Large intestine (tissue), 12 donors: ENCODE measurements at places on chromosomes 3 and 15. TPM values are rescaled to one million over a fixed set of nuclear protein-coding genes. Genes with fewer than 3 reads are reported as not detected.
A peak's percentile ranks its signal among the peaks of the same experiment; 100 is the strongest.

GRCh38 chr3:197226179-197226578 is 72.2 kb downstream of the DLG1 start:
- no peaks in the 10 kb centered on the region for H3K27me3 ChIP-seq
- no peak for DNase-seq
- H3K4me1 ChIP-seq = no peaks in the 10 kb centered on the region
- H3K36me3 ChIP-seq = no peaks in the 10 kb centered on the region
- no peak overlapping the region for H3K4me3 ChIP-seq

Gene GPR27
- 2.6 TPM for polyA plus RNA-seq

DNA sequence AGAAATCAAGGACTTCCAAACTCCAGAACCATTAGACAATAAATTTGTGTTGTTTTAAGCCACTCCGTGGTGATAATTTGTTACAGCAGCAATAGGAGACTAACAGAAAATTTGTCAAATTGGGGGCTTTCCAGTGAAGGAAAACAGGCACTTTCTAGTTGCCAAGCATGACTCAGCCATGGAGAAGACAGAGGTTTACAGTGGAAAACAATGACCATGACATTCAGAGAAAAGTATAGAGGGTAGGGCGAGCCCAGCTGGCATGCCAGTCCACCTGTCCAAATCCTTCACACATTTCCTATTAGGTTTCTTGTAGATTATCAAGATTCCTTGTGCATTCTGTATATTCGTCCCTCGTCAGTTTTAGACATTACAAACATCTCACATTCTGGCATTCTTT is 24.9 kb downstream of the SLCO2A1 start:
- no peaks in the 10 kb centered on the region for H3K36me3 ChIP-seq
- no peak overlapping the region for H3K4me3 ChIP-seq
- DNase-seq = no peak

GRCh38 chr15:67870868-67871408 is 31.1 kb upstream of the RNU6-1 start:
- no peak overlapping the region for H3K4me3 ChIP-seq
- H3K36me3 ChIP-seq = no peaks in the 10 kb centered on the region
- no peaks in the 10 kb centered on the region for H3K4me1 ChIP-seq
- DNase-seq = no peak

GRCh38 chr3:187896646-187897045 is 151.4 kb upstream of the BCL6 start:
- no peak overlapping the region for H3K4me3 ChIP-seq
- H3K27me3 ChIP-seq = no peaks in the 10 kb centered on the region
- no peaks in the 10 kb centered on the region for H3K4me1 ChIP-seq
- H3K27ac ChIP-seq = no peak overlapping the region
- no peak for DNase-seq

Gene LRRC31
- polyA plus RNA-seq = 11.4 TPM

DNA sequence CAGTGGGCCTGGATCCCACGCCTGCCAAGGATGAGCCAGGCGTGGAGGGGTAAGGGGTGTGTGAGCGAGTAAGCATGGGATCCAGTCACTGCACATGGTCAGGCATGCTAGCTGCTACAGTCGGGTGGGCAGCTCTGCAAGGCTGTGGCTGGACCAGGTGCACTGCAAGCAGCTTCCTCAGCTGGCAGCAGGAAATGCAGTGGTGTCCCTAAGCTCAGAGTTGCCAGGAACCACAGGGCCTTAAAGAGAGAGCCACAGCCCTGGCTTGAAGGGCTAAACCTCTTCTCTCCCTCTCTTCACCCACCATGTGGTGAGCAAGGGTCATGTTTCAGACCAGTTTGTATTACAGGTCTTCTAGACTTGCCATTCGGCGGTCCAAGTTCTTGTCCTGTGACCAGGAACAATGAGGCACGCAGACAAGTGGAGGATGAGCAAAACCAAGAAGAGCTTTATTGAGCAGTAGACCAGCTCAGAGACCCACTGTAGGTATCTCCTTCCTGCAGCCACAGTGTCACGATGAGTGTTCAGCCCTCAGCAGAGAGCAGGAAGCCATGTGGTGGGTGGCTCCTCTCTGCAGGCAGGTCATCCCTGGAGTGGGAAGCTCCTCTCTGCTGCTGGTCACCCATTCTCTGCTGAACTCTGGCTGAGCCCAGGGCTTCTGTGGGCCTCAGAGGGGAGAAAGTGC is 511.9 kb downstream of the PYDC2 start:
- H3K4me1 ChIP-seq = no peaks in the 10 kb centered on the region
- H3K27ac ChIP-seq = no peak overlapping the region
- H3K36me3 ChIP-seq = no peaks in the 10 kb centered on the region
- no peaks in the 10 kb centered on the region for H3K27me3 ChIP-seq
- no peak overlapping the region for H3K4me3 ChIP-seq

DNA sequence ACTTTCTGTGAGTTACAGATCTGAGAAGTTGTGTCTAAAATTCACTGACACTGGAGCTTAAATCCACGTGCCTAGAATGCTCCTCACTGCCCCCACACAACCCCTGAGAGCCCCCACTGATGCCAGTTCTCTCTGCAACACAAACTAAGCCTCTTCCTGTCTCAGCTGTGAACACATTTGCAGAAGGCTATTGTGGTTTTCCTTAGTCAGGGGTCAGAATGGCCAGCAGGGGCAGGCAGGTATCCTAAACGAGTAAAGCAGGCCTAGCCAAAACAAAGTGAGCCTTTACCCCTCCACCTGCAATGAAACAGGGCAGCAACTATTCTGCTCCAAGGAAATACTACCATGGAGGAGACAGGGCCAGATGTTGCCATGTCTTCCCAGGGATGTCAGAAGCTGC is 78.6 kb downstream of the FHIT start:
- peaks cover 6% of the 10 kb centered on the region for H3K4me1 ChIP-seq
- H3K27ac ChIP-seq = no peak overlapping the region
- H3K4me3 ChIP-seq = no peak overlapping the region
- no peak for DNase-seq

GRCh38 chr15:36661042-36661441 is 81.6 kb downstream of the CDIN1 start:
- H3K4me1 ChIP-seq = no peaks in the 10 kb centered on the region
- no peaks in the 10 kb centered on the region for H3K27me3 ChIP-seq
- no peak for DNase-seq
- H3K4me3 ChIP-seq = no peak overlapping the region
- H3K27ac ChIP-seq = no peak overlapping the region
- no peaks in the 10 kb centered on the region for H3K36me3 ChIP-seq

Gene FANCD2OS
- polyA plus RNA-seq = not detected

- H3K27ac ChIP-seq = no peak overlapping the region
- DNase-seq = no peak
- H3K4me1 ChIP-seq = no peaks in the 10 kb centered on the region
- H3K27me3 ChIP-seq = no peaks in the 10 kb centered on the region
- H3K4me3 ChIP-seq = no peak overlapping the region
These were observed 7.9 kb upstream of the CHD2 start for GRCh38 chr15:92892201-92892555.

Gene LRRIQ4
- polyA plus RNA-seq = 0.07 TPM

DNA sequence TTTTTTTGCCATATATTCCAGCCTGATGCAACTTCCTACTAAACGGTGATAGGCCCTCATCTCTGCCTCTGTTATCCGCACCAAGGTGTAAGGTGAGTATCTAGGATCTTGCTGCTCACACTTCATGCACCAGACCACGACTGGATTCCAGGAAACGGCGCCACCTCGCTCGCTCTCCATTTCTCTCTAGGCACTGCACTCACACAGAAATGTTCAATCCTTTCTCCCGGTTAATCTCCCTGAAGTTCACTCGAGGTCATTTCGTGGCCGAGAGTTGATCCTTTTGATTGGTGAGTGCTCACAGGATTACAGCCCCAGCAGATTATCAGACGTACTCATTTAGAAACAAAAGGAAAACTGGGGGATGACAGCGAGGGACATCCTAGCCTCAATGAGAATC is 28.1 kb downstream of the MCF2L2 start:
- no peak for DNase-seq
- H3K4me1 ChIP-seq = no peaks in the 10 kb centered on the region
- peaks cover 3% of the 10 kb centered on the region for H3K27me3 ChIP-seq
- no peak overlapping the region for H3K27ac ChIP-seq

DNA sequence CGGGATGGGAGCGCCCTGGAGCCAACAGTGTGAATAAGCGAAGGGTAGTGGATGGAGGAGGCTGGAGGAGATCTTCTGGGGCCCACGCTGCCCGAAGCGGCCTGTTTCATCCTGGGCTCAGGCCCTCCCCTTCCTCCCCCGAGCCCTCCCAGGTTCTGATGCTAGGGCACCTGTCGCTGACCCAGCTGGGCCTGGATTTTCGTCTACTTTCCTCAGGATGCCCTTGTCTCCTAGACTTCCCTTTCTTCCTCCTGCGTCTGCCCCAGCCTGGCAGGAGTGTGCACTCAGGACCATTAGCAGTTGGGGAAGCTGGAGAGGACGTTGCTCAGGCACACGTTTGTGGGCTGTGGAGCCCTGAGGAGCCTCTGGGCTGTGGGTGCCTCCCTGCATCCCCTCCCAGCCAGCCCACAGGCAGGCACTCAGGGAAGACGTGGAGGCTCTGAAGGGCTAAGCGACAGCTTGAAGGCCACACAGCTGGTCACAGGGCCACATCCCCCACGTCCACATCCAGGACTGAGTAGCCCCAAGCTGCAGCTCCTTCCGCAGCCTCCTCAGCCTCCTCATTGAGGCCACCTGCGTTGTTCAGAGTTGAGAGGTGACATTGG is 23.9 kb upstream of the PIGZ start:
- no peak overlapping the region for H3K27ac ChIP-seq
- H3K36me3 ChIP-seq = no peaks in the 10 kb centered on the region
- H3K4me3 ChIP-seq = no peak overlapping the region
- DNase-seq = no peak
- H3K27me3 ChIP-seq = no peaks in the 10 kb centered on the region
- peaks cover 42% of the 10 kb centered on the region for H3K4me1 ChIP-seq

DNA sequence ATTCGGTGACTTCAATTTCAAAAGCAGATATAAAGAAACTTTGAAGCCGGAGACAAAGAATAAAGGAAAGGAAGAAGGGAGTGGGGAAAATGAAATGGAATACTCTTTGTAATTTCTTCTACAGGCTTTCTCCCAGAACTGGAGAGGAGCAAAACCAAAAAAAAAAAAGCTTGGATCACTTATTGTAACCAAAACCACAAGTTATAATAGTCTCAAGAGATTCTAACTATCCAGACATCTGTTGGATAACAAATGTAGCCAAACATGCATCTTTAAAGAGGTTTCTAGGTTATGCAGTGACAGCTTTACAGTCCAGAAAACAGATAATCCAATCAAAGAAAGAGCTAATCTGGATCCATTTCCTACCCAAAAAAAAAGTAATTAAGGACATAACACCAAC is 36.2 kb downstream of the VGLL3 start:
- H3K27ac ChIP-seq = no peak overlapping the region
- H3K4me3 ChIP-seq = no peak overlapping the region
- H3K27me3 ChIP-seq = no peaks in the 10 kb centered on the region
- DNase-seq = no peak
- H3K4me1 ChIP-seq = no peaks in the 10 kb centered on the region

Gene IL17RB
- polyA plus RNA-seq = 13.3 TPM

DNA sequence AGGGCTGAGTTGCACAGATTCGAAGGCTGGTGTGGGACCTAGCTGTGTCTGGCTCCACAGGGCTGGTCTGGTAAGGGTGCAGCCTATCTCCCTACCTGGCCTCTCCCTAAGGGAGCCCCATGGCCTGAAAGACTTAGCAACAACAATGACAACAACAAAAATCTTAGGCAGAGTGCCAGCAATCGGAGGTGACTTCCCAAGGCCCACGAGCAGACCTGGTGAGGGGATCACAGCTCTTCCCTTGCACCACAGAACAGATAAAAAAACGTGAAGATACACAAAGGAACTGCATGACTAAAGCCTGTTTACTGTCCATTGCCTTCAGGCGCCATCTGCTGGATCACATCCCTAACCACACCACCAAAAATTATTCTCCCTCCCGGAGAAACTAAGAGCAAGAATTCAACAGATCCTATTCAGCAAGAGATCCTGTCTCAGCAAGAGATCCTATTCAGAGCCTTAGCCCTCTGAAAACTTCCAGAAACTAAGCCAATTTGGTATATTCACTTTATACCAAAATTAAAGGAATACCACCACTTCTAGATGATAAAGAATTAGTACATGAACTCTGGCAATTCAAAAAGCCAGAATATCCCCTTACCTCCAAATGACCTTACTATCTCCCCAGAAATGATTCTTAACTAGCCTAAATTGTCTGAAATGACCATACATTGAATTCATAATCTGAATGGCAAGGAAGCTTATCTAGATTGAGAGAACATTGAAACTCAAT is 24.1 kb upstream of the OR5K4 start:
- DNase-seq = peak; percentile 24
- no peak overlapping the region for H3K27ac ChIP-seq
- no peaks in the 10 kb centered on the region for H3K4me1 ChIP-seq
- H3K27me3 ChIP-seq = peaks cover 2% of the 10 kb centered on the region
